ENCODE measurements at places on chromosomes 6 and 20.
A peak's percentile ranks its signal among the peaks of the same experiment; 100 is the strongest.

- DNase-seq = no peak
These were observed 47.7 kb downstream of the MMUT start for GRCh38 chr6:49415358-49415757.

- no peak for DNase-seq
These were observed 912 bp downstream of the SNRNP48 start for GRCh38 chr6:7590918-7591302.

DNA sequence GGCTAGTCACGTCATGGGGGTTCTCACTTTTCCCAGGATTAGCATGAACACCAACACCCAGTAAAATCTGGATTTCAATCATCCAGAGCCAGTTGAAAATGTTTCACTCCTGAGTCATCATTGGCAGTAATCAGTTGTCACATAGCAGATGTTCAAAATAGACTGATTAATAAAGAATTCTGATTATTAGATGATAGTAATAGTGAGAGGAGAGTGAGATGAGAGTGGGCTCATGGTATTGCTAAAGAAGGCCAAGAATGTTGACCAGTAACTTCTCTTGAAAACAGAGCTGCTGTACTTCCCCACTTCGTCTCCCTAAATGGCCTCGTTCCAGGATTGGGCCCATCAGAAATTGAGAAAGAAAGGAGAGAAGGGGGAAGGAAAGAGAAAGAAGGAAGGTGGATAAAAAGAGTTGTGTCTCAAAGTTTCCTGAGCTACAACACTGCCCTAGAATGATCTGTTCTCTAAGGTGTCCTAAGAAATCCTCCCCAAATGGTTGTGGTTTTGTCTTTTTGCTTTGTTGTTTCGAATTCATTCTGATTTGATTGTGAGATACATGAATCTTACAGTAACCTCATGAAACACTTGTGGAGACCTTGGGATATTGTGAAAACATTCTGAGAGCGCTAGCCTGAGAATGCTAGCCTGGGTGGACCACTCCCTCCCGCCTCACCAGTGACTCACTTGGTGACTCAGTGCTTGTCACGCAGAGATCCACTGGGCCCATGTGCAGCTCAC, 502.2 kb upstream of the JARID2 start:
- peak; percentile 77 for DNase-seq

DNA sequence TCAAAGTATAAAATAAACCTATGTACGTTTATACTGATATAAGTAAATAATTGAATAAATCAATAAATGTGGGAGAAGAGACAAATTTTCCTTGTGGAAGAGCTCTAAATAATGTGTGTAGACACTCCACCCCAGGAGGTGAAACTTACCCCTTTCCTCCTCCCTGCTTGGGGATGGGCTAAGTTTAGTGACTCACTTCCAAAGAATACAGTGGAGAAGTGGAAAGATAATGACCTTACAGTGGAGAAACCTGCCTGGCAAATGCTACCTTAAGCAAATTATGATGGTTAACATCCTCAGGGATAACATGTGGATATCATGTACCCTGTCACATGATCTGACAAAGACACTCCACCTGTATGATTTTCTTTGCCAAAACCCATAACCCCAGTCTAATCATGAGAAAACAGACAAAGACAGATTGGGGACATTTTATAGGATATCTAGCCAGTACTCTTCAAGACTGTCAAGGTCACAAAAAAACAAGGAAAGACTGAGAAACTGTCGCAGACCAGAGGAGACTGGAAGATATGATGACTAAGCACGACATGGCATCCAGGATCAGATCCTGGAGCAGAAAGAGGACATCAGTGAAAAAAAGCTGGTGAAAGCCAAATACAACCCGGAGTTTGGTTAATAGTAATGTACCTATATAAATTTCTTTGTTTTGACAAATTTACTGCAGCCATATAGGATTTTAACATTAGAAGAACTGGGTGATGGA, 195.5 kb upstream of the PRDM1 start:
- DNase-seq = no peak

- no peak for DNase-seq
These were observed 41.0 kb downstream of the ZMYND8 start for GRCh38 chr20:47315339-47316056.

DNA sequence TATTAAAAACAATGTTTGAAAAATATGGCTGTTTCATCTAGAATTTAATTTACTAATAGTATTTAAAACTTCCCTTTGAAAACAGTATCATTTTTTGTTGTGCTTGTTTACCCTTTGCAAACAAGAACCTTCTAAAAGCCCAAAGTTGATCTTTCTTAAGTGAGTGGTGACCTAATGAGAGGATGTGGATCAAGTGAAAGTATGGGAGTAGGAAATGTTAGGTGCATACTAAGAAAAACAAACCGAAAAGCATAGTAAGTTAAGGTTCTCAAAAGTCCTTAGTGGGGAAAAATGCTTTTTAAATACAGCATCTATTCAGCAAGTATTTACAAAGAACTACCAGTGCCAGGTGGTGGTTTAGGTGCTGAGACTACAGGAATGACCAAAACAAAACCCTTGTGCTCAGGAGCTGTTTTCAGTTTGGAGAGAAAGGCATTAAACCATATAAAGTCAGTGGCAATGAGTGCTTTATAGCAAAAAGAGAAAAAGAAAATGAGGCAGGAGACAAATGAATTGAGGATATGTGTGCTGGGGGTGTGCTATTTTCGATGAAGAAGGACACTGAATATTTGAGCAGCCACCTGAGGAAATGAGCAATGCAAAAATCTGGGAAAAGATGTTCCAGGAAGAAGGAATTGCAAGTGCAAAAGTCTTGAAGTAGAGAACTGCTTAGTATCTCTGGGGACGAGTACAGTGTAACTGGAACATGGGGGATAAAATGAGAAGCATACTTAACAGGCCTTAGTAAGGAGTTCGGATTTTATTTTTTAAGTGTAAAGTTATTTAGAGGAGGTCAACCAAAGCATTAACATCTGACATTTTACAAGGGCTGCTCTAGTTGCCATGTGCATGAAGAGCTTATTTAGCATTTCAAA, 24.0 kb downstream of the RNF146 start:
- DNase-seq = no peak

DNA sequence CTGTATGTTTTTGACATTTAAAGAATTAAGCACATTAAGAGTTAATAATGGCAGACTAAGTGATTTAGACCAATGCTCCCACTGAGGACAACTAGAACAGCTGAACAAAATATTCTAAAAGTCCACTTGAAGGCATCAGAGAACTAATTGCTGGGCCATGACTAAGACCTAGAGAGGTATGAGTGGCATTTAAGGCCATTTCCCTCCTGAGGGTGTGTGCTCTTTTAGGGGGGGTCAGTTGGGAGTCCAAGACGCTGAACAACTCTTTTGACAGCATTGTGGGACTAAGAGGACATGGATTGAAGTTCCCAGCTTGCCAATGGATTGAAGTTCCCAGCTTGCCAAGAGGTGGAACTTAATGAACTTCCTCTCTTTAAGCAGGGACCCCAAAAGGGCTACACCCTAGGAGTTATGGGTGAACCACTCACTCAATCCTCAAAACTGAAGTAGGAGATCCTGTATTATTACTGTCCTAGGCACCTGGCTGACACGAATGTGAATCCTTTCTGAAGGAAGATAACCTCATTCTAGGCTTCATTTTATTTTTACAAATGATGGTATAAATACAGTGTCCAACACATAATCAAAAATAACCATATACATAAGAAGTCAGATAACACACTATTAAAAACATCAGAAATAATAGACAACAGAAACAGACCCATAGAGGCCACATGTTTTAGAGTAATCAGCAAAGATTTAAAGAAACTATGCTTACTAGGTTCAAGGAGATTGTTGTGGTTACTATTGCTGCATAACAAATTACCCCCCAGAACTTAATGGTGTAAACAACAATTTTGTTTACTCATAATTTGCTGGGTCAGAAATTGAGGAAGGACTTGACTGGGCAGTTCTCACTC, 175.1 kb downstream of the VEGFA start:
- no peak for DNase-seq

- DNase-seq = no peak
These were observed 868 bp downstream of the NCOA3 start for GRCh38 chr20:47502271-47503239.

- no peak for DNase-seq
These were observed 39.8 kb downstream of the SLC22A2 start for GRCh38 chr6:160218810-160219209.

DNA sequence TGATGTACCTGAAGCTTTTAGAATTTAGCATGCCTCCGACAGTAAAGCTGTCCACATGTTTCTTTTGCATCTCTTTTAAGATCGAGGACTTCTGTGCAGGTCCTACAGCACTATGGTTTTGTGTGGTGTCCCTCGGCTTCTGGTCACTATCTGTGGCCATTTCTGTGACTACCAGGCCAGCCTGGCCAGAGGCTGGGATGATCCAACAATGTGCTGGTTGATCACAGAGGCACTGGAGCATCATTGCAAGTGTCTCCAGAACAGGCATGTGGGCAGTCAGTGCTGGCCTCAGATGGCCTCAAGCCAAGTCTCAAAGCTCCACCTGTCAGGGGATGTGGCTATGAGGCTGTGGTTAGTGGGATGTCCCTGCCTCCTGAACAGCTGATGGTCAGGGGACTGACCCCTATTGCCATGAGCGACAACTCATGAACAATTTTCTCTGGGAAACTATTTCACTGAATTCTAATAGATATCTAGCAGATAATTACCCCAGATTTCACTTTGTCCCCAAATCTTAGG, 136.6 kb downstream of the SYNDIG1 start:
- DNase-seq = no peak

- peak; percentile 42 for DNase-seq
These were observed 1.7 kb downstream of the SCML4 start for GRCh38 chr6:107822176-107823046.

GRCh38 chr6:26131618-26132017, 44.4 kb downstream of the HFE start:
- DNase-seq = no peak

GRCh38 chr6:134740027-134740373, 209.9 kb downstream of the ALDH8A1 start:
- DNase-seq = no peak

- DNase-seq = no peak
These were observed 13.7 kb downstream of the TBXT start for GRCh38 chr6:166153966-166154365.

DNA sequence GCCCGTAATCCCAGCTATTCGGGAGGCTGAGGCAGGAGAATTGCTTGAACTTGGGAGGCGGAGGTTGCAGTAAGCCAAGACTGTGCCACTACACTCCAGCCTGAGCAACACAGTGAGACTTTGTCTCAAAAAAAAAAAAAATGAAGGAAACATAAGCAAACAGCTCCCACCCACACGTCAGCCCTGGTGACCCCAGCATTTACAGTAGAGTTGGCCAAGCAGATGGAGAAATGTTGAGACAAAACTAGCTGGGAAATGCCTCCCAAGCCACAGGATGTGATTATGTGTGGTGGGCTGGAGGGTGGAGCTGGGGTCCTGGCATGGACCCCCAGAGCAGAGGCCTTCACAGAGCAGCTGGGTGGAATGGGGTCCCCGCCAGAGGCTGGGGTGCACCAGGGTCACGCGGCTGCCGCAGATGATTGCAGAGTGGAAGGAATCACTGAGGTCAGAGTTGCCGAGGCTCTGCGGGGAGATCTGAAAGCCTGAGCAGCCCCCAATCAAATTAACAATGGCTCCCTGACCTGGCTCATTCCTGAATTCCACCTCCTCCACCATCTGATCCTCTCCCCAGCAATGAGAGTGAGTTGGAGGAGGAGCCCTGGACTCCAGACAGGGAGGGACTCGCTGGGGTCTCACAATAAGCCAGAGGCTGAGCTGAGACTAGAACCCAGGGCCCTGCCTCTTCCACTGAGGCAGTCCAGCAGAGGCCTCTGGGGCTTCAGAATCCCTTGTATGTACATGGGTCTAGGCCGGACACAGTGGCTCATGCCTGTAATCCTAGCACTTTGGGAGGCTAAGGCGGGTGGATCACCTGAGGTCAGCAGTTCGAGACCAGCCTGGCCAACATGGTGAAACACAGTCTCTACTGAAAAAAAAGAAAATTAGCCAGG, 34.7 kb upstream of the TGM2 start:
- no peak for DNase-seq

- no peak for DNase-seq
These were observed 653 bp downstream of the NAA20 start for GRCh38 chr20:20017844-20018185.

DNA sequence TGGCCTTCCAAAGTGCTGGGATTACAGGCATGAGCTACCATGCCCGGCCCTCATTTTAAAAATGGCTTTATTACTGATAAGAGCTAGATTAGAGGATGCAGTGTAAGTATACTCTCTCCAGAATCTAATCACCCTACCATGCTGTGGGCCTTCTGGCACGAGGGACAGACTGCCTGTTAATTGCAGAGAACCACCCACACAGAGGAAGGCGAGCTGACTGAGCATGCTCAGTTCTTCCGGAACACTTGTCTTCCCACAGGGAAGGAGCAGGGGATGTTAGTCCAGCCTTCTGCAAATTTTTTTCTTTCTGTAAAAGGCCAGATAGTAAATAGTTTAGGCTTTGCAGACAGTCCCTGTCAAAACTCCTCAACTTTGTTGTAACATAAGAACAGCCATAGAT, 48.9 kb downstream of the ALDH5A1 start:
- no peak for DNase-seq

GRCh38 chr6:88472851-88473525, 306.8 kb upstream of the CNR1 start:
- no peak for DNase-seq

- no peak for DNase-seq
These were observed 59.4 kb upstream of the FRMD1 start for GRCh38 chr6:168138436-168138835.

DNA sequence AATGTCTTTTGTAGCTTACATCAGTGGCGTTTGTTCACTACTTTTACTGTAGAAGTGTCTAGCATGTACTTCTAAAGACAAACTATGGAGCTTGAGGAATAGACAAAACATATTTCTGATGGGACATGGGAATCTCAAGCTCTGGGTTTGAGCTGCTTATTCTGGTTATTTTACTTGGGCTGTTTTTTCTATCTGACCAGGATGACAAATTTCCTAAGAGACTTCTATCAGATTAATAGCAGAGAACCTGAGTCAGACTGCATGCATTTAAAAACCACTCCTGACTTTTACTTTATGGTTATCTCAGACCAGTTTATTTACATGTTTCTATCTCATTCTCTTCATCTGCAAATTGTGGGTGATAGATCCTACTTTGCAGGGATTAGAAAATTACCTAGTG, 1282.3 kb upstream of the GJE1 start:
- no peak for DNase-seq

- no peak for DNase-seq
These were observed 33.1 kb downstream of the HBS1L start for GRCh38 chr6:135021310-135022049.

DNA sequence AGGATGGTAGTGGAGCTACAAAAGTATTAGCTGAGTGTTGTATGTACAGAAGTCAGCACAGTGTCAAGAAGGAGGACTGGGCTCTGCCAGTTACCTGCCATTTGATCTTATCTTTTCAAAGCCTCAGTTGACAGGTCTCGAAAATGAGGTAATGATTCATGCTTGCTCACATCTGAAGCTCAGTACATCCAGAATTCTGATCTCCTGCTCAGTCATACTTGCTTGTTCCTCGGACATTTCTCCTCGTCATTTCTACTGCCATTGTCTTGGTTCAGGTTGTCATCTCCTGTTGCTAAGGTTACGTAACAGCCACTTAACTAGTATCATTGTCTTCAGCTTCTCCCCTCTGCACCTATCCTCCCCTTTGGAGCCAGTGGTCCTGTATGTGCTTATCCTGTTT, 89.5 kb downstream of the SLX4IP start:
- DNase-seq = no peak

GRCh38 chr6:36929607-36930006, 24.9 kb upstream of the PI16 start:
- no peak for DNase-seq
